A172 (cell line): ENCODE measurements at places on chromosomes 12 and 14. TPM values are rescaled to one million over a fixed set of nuclear protein-coding genes. Genes with fewer than 3 reads are reported as not detected.
A peak's percentile ranks its signal among the peaks of the same experiment; 100 is the strongest.

GRCh38 chr14:64444984-64445845 is 20.1 kb upstream of the AKAP5 start:
- peak; percentile 76 for DNase-seq

GRCh38 chr12:42735861-42736361 is 146.4 kb upstream of the PRICKLE1 start:
- no peak for DNase-seq

Gene ZDHHC22
- not detected in 2 replicates for total RNA-seq

DNA sequence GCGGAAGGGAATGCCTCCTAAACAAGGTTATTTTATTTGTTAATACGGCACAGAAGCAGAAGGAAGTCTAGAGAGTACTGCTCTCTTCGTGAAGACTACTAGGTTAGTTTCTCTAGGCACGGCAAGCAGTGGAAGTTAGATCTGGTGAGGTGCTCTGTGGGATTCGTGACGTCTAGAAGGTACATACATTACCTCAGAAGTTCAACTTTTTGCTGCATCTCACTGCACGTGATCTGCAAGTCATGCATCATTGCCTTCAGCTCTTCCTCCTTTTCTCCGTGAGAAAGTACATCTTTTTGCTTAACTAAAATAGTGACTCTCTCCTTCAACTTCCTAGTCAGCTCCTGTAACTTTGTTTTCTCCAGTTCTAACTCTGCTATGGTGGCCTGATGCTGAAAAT is 74.7 kb downstream of the NIN start:
- no peak for DNase-seq

DNA sequence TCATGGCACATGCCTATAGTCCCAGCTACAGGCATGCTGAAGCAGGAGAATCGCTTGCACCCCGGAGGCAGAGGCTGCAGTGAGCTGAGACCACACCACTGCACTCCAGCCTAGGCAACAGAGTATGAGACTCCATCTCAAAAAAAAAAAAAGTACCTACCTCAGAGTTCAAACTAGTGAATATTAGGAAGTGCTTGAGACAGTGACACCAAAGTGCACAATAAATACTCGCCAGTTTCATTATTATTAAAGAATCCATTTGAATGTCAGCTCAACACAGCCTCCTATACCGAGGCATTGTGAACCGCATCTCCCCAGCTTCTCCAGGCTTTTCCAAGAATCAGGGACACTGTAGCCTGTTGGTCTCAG is 5.0 kb downstream of the GAPDH start:
- no peak for DNase-seq

GRCh38 chr14:61565836-61566536 is 129.3 kb upstream of the HIF1A start:
- DNase-seq, result peak; percentile 57

- DNase-seq, result no peak
Observed at GRCh38 chr12:94676922-94677321, 26.6 kb upstream of the TMCC3 start.

Gene RHOJ
- 0.10 and 1.1 TPM in 2 replicates for total RNA-seq

- no peak for DNase-seq
Observed at GRCh38 chr14:53893374-53893773, 63.3 kb downstream of the BMP4 start.

- no peak for DNase-seq
Observed at GRCh38 chr12:114592946-114593345, 91.0 kb downstream of the TBX3 start.

DNA sequence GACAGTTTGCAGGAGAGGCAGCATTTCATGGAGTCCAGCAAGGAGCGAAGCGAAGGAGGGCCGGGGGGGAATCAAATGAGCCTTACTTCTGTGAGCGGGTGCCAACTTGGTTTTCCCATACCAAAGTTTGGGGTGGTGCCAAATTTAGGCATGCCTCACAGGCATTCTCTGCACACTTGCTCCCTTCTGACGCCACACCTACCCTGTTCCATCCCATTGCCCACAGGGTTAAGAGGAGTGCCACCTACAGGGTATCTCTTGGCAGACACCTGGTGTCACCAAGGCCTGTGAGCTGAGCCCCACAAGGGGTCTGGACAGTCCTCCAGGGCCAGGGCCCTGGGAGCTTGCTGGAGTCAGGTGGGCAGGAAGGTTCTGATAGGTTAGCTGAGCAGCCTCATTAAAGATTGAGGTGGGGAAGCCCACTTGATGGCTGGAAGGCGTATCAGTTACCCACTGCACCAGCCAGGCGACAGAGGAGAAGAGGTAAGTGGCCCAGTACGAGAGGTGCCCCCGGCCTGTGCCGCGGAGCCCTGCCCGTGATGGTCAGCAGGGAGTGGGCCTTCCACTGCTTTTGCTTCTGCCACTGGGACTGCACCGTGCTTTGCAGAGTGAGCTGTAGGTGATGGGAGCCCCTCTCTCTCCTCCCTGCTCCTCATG is 45.2 kb downstream of the DEGS2 start:
- DNase-seq, result no peak

Gene SMCO2
- total RNA-seq, result not detected in 2 replicates

Gene EIF2S3B
- 17.1 and 27.3 TPM in 2 replicates for total RNA-seq

Gene NGDN
- 42.2 and 52.6 TPM in 2 replicates for total RNA-seq

DNA sequence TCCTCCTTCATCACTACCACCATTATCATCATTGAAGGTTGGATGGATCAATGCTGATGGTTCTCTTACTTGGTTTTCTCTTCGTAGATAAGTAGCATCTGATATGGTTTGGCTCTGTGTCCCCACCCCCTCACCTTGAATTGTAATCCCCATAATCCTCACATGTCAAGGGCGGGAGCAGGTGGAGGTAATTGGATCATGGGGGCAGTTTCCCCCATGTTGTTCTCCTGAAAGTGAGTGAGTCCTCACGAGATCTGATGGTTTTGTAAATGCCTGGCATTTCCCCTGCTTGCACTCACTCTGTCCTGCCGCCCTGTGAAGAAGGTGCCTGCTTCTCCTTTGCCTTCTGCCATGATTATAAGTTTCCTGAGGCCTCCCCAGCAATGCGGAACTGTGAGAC is 172.4 kb upstream of the PWP1 start:
- no peak for DNase-seq

GRCh38 chr12:109621211-109621694 is 47.7 kb downstream of the MVK start:
- no peak for DNase-seq

- DNase-seq, result no peak
Observed at GRCh38 chr12:79961411-79961810, 26.5 kb upstream of the PPP1R12A start.

DNA sequence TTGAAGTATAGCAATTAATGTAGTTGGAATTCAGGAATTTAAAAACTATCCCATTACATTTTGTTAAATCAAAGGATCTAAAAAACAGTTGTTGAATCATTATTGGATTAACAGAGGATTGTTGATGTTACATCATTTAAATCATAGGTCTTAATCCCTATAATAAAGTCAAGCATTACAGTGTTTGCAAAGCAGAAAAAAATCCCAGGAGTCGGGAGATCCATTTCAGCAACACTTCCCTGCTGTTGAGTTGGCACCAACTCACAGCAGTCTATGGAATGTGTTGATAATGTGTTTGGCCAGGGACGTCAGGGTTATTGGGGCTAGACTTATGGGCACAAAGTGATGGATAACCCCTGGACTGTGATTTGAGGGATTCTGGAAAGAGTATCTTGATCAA is 99.1 kb upstream of the TMTC1 start:
- DNase-seq, result no peak

- DNase-seq, result peak; percentile 22
Observed at GRCh38 chr14:31419179-31419966, 977 bp downstream of the HEATR5A start.

DNA sequence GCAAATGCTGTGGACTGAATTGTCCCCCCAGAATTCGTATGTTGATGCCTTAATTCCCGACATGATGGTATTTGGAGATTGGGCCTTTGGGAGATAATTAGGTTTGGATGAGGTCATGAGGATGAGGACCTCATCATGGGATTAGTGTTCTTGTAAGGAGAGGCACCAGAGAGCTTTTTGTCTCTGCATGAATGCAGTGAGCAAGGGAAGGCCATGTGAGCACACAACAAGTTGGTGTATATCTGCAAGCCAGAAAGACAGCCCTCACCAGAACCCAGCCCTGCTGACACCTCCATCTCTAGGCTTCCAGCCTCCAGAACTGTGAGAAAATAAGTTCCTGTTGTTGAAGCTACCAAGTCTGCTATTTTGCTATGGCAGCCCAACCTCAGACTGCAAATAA is 51.9 kb upstream of the SMCO2 start:
- no peak for DNase-seq

- no peak for DNase-seq
Observed at GRCh38 chr14:76330411-76331327, 45.3 kb upstream of the ESRRB start.

GRCh38 chr14:104220215-104221070 is 82.1 kb downstream of the KIF26A start:
- no peak for DNase-seq

GRCh38 chr14:70894868-70895267 is 12.4 kb upstream of the PCNX1 start:
- no peak for DNase-seq

DNA sequence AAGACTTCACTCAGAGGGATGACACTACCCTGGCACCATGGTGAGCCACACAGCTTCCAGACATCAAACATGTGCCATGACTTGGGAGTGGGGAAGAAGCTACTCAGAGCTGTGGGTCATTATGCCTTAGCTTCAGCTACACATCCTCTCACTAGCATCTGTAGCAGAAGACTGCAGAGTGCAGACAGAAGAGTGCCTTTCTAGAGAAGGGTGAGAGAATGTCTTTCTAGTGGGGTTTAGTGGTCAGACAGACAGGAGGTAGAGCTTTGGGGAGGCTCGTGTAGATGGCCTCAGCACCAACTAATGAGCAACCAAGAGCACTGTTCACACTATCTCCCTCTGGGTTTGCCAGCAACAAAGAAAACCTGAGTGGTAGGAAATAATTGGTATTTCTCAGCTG is 4.9 kb upstream of the B4GALNT3 start:
- no peak for DNase-seq

GRCh38 chr12:88206601-88207000 is 64.5 kb downstream of the TMTC3 start:
- no peak for DNase-seq

DNA sequence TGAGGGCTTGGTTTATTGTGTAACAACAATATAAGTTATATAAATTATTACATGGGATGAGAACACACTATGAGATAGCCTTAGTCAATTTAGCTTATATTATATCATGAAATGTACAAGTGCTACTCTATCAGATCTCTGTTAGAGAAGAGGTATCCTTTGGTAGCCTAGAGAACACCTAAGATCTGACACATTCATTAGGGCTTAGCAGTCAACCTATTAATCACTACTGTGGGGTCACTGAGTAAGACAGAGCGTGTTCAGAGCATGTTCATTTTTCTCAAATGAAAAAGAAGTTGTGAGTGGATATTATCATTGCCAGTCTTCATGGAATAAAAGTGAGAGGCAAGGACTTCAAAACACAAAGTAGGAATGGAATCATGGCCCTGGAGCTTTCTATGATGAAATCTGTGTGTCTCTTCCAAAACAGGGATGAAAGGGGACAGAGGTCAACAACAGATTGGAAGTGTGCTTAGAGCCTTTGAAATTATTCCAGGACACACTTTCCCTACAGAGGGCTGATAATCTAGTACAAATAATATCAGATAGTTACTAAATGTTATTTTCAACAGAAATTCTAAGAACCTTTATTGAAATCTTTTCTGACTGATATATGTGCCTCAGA is 114.3 kb downstream of the SLC16A7 start:
- DNase-seq, result no peak

DNA sequence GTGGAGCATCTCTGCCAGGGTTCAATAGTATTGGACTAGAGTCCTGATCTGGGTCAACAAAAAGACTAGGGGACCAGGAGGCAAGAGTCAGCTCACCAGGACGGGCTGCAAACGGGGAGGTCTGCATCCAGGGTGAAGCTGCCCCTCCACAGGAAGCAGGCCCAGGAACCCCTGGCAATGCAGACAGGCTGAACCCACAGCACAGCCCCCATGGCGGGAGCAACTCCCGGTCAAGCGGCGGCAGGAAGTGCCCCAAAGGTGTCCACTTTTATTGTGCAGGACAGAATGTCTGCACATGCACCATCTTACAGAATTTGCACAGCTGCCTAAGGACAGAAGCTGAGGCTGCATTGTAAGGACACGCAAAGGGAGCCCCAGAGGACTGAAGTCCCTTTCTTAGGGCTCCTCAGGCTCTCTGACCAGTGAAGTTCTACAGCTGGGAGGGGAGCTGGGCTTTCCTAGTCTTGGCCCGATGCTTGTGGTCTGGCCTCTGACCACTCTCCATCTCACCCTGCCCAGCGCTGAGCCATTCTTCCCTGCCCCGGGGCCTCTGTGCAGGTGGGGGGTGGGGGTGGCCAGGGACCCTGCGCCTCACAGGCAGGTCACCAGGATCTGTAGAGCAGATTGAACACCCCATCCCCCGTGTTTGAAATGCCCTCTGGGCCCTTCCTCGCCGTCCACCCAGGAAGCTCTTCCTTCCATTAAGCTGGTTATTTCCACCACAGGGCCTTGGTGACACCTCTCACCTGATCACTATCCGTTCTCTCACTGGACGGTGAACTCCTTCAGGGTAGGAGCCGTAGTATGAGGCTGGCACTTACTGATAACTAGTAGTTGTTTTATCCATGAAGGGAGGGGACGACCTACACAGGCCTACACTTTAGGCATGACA is 75.9 kb downstream of the NINJ2 start:
- DNase-seq, result no peak

Gene RNASE1
- not detected in 2 replicates for total RNA-seq

Gene LRP1
- 34.1 and 35.5 TPM in 2 replicates for total RNA-seq

- no peak for DNase-seq
Observed at GRCh38 chr12:91400271-91400670, 217.7 kb upstream of the DCN start.

- peak; percentile 21 for DNase-seq
Observed at GRCh38 chr12:571795-572531, 91.3 kb downstream of the NINJ2 start.

GRCh38 chr12:13090054-13090453 is 13.4 kb downstream of the GSG1 start:
- no peak for DNase-seq

GRCh38 chr12:105120551-105120950 is 13.0 kb downstream of the WASHC4 start:
- DNase-seq, result no peak

- DNase-seq, result no peak
Observed at GRCh38 chr14:52020866-52021717, 31.7 kb downstream of the RTRAF start.

DNA sequence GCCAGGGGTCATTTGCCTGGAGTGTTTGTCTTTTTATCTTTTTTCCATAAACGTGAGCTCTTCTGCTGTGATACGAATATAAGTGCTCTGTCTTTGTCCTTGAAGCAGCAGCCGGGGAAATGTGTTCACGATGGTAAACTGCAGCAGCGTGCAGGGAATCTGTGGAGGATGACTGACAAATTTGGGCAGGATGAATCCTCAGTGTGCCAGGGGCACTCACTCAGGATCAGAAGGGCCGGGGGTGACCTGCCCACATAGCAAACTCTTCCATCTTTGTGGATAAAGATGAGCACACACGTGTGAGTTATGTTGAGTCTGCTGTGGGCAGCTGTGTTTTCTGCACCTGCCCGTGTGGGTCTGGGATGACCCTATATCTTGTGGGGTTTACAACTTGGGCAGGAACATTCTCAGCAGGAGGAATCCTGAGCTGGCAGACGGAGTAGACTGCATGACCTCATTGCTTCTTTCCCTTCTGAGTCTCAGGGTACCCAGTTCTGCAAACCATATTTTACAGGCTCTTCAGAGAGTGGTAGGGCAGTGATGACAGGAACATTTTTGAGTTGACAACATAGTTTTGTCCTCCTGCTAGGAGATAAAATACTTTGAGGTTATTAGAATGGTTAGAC is 711 bp downstream of the ANO4 start:
- no peak for DNase-seq

- peak; percentile 64 for DNase-seq
Observed at GRCh38 chr14:32710731-32711680, 227.7 kb upstream of the NPAS3 start.
